Fibroblast of skin of left quadriceps (primary cell): ENCODE measurements at places on chromosomes 11 and 22.

DNA sequence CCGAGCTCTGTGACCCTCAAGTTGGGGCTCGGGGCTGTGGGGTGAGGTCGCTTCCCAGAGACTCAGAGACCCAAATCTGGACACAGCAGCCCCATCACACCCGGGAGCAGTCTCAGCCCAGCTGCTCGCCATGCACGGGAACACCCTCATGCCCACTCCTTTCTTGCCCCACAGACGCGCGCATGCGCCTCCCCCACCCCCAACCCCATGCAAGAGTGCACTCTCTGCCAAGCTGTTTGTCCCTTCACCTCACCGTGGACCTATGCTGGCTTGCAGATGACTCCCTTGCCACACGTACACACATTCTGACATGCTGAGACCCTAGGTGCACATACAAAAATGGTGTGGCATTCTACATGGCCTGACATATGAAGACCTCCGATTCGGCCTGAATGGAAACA lies 478 bp upstream of the CD248 start:
- no peak for DNase-seq

DNA sequence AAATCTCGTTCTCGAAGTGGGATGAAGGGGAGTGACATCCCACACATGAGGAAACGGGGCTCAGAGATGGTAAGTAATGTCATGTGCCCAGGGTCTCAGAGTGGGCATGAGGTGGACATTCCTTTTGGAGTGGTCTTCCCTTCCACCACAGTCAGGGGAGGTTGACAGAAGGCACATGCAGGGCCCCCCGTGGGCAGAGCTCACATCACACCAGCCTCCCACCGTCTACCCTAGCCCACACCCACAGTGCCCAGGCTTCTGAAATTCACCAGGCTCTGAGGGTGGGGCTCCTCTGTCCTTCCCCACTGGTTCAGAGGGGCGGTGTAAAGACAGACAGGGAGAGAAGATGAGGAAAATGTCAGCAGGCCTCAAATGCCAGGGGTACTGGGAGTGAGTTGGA lies 41.1 kb upstream of the TIMP3 start:
- no peak for DNase-seq

DNA sequence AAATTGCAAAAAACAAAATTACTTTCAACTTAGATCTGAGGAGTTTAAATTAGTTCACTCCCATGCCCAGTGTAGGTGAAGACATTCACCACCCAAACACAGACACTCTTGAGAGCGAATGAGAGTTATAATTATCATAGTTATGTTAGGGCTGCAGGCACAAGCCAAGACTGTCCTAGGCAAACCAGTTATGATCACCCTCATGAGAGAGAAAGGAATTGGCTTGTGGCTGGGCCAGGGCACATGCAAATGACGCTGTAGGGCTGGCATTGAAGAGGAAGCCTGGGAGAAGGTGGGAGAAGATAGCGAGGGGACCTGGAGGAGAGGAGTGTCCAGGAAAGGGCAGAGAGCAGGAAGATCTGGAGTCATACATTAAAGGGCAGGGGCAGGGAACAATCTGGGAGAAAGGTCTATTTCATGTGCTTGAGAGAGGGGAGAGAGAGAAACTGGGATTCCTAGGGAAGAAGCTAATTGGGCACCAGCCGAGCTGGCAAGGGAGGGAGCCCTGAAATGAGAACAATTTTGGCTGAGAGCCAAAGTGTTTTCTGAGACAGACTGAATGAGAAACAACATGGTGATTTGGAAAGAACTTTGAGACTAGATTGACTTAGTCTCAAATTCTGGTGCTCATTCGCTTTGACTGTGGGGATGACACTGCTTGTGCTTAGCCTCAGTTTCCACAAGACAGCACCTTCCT lies 279.9 kb downstream of the KIRREL3 start:
- no peak for DNase-seq

GRCh38 chr11:3086114-3086513 lies 28.9 kb upstream of the CARS1 start:
- DNase-seq: no peak

- DNase-seq: no peak
Measured at GRCh38 chr11:8865304-8865703, 45.7 kb upstream of the AKIP1 start.

- no peak for DNase-seq
Measured at GRCh38 chr22:47602732-47603131, 840.3 kb downstream of the TBC1D22A start.

DNA sequence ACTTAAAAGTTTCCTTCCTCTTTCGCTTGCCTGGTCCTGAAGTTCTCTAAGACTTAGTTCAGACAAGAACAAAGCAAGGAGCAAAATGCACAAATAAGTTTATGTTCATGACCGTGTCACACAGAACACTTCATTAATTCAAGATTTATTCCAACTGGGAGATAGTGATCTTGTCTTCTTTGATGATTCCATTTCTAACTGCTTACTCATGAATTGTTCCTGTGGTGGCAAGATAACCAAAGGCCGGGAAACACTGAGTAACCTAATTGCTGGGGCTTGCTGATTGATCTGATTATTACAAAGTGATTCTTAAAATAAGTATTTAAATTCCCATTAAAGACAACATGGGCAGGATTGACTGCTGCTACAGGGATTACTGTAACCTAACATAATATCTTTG lies 1462.9 kb upstream of the RAG2 start:
- no peak for DNase-seq

DNA sequence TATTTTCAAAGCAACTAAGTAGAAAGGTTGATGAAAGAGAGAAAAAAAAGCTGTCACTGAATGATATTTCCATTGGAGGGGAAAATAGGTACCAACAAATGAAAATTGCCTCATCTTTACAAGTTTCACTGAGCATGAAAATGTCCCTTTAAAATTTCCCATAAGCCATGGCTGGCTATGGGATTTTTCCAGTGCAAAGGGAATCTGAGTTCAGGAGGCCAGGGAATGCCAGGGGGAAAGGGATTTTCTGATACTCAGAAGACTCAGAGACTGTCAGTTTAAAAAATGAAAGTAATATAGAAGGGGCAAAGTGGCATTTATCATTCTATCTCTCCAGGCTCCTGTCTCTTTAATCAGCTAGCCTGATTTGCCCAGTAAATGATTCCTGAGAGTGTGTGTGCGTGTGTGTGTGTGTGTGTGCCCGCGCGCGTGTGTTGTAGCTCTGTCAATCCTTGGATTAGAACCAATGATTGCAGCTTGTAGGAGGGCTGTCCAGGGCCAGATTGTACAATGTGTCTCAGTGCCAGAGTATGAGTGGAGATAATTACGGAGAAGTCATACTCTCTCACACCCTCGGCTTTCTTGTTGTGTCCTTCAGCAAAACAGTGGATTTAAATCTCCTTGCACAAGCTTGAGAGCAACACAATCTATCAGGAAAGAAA lies at the start of gene NTM:
NTM (plus strand) TSS at position 526 of the 662 bp plus-strand sequence.
- DNase-seq: no peak

GRCh38 chr22:47600791-47601625 lies 838.6 kb downstream of the TBC1D22A start:
- no peak for DNase-seq

DNA sequence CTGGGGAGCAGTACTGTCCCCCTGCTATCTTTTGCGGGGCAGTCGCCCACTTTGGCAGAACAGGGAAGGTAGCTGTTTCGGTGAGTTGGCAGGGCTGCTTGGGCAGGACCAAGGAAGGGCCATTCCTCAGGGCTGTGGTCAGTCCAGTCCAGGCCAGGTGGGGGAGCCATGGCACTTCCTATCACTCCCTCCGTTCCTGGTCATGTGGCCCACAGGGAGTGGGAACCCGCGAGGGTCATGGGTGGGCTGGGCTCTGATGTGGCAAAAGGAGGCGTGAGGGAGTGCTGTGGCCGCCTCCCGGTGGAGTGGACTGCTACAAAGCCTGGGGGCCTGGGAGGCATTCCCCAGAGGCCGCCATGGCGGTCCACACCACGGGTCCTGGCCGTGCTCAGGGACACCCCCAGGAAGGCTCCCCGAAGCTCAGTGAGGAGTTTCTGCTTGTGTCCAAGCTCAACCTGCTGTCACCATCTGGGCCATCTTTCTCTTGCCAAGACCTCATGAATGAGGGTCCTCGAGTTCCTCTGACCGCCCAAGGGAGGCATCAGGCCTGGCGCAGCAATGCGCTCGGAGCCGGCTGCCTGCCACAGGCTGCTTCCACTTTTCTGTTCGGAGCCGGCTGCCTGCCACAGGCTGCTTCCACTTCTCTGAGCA lies 11.9 kb downstream of the CHID1 start:
- DNase-seq: no peak

DNA sequence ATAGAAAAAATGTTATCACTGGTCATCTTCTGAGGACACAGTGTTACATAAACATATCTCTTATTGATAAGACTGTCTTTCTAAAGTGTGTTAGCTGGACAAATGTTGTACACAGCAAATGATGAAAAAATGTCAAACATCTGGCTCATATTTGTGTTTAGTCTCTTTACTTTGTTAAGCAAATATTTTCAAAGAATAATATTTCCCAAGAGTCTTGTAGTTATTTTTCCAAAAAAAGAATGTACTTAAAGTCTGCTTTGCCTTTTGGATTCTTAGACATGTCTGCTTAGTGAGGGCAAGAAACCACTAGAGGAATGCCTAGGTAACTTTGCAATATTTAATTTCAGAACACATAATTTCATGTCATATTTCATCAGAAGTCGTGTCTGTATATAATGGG lies 23.9 kb upstream of the CCDC179 start:
- peak; percentile 8 for DNase-seq

DNA sequence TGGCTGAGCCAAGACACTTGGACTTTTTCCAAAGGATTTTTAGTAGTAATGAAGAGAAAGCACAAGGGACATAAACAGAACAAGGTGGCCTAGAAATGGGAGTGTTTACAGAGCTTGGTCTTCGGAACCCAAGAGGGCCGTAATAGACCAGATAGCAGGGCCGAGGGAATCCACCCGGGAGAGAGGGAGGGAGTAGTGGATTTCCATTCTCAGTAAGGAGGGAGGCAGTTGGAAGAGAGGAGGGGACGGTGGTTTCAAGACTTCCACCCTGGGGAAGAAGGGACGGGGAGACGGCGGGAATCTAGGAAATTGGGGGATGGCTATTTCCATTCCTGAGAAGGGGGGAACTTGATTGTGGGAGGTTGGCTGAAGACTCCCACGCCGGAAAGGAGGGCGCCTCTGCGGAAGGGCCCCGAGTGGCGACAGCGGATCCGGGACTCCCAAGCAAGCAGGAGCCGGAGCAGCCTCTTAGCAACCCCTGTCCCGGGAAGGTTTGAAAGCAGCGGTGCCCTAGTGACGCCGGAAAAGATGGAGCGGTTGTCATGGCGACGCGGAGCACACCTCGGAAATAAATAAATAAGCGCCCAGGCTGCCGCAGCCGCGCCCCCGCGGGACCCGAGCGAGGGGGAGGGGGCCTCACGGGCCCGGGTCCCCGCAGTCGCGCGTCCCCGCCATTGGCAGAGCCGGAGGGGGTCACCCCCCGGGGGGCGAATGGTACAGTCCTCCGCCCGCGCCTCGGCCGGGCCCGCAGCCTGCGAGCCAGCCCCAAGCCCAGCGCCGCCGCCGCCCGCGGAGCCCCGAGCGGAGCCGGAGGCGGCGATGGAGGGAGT lies 31.6 kb downstream of the EIF3F start:
- DNase-seq: no peak

- no peak for DNase-seq
Measured at GRCh38 chr22:36765943-36766450, 9.9 kb downstream of the IFT27 start.

GRCh38 chr11:71200761-71201160 lies 51.6 kb downstream of the SHANK2 start:
- no peak for DNase-seq

GRCh38 chr11:86805873-86806310 lies 5.5 kb downstream of the PRSS23 start:
- DNase-seq: no peak

- no peak for DNase-seq
Measured at GRCh38 chr11:57205041-57205641, 23.4 kb downstream of the LRRC55 start.

GRCh38 chr11:96341211-96342013 lies 1.6 kb downstream of the MAML2 start:
- no peak for DNase-seq

GRCh38 chr11:119539583-119539982 lies 116.6 kb upstream of the THY1 start:
- no peak for DNase-seq

GRCh38 chr11:110077831-110078325 lies 15.3 kb upstream of the ZC3H12C start:
- peak; percentile 45 for DNase-seq

DNA sequence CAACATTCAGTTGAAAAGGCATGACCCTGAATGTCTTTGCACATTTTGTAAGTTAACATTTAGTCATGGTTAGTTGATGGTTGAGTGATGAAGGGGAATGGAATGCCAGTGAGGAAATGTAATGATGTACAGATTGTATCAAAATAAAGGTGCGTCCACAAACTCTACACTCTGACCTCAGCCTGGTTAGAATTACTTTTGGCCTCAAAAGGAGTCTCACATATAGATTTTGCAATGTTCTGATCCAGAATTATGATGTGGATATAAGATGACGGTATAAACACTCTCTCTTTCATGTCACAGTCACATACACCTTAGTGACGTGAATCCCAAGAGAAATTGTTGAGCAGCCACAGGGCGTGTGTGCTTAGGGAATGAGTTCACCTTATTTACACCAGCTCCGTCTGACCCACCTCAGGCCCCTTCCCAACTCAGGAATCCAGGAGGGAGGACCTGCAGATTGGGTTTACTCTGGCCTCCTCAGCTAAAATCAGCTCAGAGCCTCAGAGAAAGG lies 100.1 kb downstream of the RDX start:
- DNase-seq: peak; percentile 67

DNA sequence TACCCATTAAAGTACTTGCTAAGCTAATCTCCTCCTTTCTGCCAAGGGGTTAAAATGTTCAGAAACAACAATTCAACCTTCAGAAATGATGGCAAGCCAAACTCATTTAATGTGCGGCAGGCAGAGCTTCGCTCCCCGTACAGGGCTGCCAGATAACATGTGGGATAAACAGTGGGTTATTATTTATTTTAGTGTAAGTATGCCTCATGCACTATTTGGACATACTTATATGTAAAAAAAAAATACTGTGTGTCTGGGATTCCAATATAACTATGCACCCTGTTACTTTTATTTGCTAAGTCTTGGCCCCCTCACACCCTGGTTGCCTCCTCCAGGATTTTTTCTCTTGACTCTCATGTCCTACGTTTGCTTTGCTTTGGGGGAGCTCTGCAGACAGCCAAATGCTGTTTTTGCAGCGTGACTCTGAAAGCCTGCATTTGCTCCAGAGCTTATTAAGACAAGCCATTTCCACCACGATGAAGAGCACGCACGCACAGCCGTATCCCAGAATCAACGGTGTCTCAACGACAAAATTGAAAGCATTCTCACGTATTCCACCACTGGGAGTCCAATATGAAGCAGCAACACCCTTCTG lies 86.5 kb upstream of the SHANK2 start:
- no peak for DNase-seq

GRCh38 chr22:25900880-25901279 lies 158.9 kb downstream of the MYO18B start:
- DNase-seq: no peak

- DNase-seq: no peak
Measured at GRCh38 chr11:7691759-7692350, 14.4 kb downstream of the OVCH2 start.

DNA sequence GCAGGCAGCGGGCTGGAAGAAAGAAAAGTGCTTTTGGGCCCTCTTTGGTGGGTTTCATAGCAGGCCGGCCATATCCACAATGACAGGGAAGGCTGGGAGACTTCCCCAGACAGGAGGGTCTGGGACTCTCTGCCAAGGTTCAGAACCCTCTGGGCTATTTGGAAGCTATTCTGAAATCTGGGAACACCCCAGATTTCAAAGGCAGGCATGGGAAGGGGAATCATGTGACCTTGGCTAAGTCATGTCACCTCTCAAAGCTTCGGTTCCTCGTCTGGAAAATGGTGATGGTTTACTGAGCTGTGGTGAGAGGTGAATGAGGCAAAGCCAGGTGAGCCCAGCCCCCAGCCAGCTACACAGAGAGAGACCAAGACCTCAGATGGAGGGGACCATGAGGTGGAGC lies 4.6 kb downstream of the CASTOR1 start:
- no peak for DNase-seq
